ENCODE measurements at places on chromosomes 13 and 19.

DNA sequence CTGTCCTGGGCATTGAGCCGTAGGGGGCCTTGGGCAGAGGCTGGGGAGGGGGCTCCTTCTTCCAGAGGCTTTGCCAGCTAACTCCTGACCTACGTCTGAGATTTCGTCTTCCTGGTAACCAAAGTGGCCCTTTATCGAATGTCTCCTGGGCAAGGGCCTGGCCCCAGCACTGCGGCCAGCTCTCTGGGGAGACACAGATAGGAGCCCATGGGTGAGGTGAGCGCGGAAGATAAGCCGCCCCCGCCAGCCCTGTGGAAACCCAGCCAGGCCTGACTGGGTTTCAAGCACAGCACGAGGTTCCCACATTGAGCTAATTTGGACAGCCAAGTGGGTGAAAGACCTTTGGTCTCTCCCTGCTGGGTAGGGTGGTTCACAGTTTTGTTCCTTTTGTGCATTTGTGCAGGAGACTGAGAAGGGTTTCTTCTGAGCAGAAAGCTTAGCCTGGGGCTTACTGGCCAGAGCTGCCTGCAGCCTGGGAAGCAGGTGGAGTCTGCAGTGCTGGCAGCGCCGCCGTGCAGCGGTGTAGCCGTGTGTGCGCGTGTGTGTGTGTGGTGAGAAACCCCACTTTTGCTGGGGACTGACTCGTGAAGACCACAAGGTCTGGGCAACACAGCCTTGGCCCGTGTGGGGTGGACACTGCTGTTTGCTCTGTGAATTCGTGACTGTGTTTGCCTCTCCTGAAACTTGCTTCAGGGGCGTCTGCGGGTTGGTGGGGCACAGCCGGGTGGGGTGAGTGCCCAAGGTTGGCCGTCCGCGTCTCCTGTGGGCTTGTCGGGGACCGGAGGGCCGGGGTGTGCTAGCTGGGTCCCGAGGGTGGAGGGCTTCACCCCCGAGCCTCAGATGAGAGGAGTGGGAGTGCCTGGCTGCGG, 2.5 kb downstream of the BSG start:
- DNase-seq: no peak

DNA sequence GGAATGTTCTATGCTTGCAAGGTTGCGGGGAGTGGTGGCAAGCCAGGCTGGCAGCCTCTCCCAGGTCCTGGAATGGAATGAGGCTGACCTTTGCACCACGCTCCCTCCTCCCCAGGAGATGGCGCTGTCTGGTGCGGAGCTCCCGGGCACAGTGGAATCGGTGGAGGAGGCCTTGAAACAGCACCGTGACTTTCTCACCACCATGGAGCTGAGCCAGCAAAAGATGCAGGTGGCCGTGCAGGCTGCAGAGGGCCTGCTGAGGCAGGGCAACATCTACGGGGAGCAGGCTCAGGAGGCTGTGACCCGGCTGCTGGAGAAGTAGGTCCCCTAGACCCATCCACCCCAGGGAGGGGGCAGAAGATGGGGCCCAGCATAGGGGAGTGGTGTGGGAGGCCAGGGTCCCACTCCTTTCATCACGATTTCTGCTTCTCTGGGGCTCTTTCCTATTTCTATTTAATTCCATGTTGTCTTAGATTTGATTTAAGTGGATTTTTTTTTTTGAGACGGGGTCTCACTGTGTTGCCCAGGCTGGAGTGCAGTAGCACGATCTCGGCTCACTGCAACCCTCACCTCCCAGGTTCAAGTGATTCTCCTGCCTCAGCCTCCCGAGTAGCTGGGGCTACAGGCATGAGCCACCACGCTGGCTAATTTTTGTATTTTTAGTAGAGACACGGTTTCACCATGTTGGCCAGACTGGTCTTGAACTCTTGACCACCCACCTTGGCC, 53.2 kb upstream of the SHKBP1 start:
- DNase-seq: peak; percentile 55

DNA sequence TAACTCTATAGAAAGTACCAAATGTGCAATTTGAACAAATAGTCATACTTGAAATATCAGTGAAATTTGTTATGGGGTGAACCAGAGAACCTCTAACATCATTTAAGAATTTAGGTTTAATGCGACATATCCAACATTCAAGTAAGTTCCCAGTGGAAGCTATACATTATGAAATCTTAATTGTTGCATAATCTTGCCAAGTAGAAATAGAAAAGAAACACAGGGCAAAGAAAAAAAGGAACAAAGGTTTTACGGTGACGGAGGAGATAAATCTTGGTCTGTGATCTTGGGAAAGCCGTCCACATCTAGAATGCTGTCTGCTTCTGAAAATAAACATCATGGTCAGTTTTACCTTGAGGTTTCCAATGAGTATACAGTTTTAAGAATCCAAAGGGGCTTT, 445.7 kb downstream of the RFC3 start:
- DNase-seq: no peak

DNA sequence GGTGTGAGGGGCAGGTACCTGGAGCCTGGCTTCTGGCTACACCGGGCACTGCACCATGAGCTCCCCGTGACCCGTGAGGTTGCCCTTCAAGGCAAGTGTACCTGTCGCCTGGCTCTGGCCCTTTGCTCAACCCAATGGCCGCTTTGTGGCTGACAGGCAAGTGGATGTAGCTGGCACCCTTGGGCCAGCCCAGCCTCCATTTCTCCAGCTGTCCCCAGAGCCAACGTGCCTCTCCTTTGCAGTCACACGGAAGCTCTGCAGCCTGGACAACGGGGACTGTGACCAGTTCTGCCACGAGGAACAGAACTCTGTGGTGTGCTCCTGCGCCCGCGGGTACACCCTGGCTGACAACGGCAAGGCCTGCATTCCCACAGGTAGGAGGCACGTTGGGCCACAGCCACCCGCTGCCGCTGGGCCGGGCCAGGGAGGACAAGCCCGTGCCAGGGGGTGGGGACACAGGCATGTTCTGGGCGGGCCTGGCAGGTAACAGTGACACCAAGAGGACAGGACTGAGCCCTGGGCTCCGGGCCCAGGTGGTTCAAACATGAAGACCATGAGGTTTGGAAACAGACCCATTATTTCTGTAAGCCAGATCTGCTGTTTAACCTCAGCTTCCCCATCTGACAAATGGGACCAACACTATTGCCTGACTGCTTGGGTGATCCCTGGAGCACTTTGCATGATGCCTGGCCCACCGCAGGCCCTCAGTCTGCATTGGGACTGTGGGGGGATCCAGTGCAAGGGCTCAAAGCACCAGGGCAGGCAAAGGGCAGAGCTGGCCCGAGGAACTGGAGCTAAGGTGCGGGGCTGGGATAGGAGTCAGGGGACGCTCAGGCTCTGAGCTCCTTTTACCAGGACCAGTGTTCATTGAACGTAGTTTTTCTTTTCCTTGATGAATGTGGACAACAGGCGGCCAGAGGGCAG, 17.5 kb upstream of the PROZ start:
- no peak for DNase-seq

- no peak for DNase-seq
Observed at GRCh38 chr19:40693150-40693788, 2.8 kb upstream of the NUMBL start.

- DNase-seq: no peak
Observed at GRCh38 chr13:67713571-67713970, 483.4 kb upstream of the PCDH9 start.

- no peak for DNase-seq
Observed at GRCh38 chr13:39311619-39312018, 273.4 kb downstream of the NHLRC3 start.

- DNase-seq: no peak
Observed at GRCh38 chr19:791567-792305, 5.5 kb upstream of the PTBP1 start.

DNA sequence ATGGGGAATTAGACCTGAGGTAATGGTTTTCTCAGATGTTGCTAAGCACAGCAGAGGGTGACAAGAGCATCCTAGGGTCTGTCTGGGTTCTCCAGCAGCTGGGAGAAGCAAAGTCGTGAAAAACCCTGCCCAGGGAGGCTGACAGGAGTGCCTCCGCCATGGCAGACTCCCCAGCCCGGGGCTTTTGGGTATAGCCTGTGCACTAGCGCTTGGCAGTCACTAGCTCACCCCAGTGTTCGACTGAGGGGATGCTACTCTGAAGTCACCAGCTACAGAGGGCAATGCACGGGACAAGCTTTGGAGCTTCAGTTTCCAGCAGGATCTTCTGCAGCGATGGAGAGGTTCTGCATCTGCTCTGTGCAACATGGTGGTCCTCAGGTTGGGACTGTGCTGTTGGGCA, 87.5 kb downstream of the ING1 start:
- no peak for DNase-seq

Measured in NT2/D1 (cell line).